ENCODE measurements at places on chromosomes 4 and X. TPM values are rescaled to one million over a fixed set of nuclear protein-coding genes. Genes with fewer than 3 reads are reported as not detected.
A peak's percentile ranks its signal among the peaks of the same experiment; 100 is the strongest.

The AGA gene
- 7.2 TPM for total RNA-seq

The TMEM150C gene
- 5.6 TPM for total RNA-seq

The ARMCX1 gene
- total RNA-seq, result 33.8 TPM

The TMEM47 gene
- total RNA-seq, result 43.7 TPM

The TBC1D9 gene
- 4.9 TPM for total RNA-seq

The ZMYM3 gene
- 77.8 TPM for total RNA-seq

The SLC6A14 gene
- not detected for total RNA-seq

The N4BP2 gene
- total RNA-seq, result 27.9 TPM

The LIMCH1 gene
- total RNA-seq, result 5.0 TPM

The ABCB7 gene
- 61.3 TPM for total RNA-seq

The ANXA3 gene
- 18.7 TPM for total RNA-seq

GRCh38 chr4:108492816-108493595 lies 127.4 kb upstream of the RPL34 start:
- no peaks in the 10 kb centered on the region for H3K36me3 ChIP-seq
- no peaks in the 10 kb centered on the region for H3K4me1 ChIP-seq
- no peak overlapping the region for H3K4me3 ChIP-seq
- no peak overlapping the region for H3K27ac ChIP-seq
- no peaks in the 10 kb centered on the region for H3K27me3 ChIP-seq

- peaks cover 48% of the 10 kb centered on the region for H3K4me1 ChIP-seq
- H3K36me3 ChIP-seq, result peaks cover 19% of the 10 kb centered on the region
- DNase-seq, result no peak
- H3K4me3 ChIP-seq, result peak overlapping the region; percentile 62
- H3K27ac ChIP-seq, result peak overlapping the region; percentile 49
These were observed 4.4 kb downstream of the MSMO1 start for GRCh38 chr4:165331823-165332222.

DNA sequence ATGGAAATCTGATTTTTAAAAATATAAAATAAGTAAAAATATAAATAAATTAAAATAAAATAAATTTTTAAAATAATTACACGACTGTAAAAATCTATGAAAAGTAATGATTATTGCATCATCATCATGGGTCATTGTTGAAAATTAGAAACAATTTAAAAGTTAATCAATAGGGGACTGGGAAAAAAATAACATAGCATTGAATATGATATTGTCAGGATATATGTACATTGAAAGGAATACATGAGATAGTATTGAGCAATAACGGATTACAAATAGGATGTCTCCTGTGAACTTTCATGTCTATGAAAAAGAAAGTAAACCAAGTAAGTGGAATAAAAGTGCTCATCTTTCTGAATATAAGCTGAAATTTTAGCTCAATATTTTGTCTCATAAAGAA lies 566.8 kb upstream of the HTR2C start:
- H3K4me1 ChIP-seq, result no peaks in the 10 kb centered on the region
- no peak overlapping the region for H3K27ac ChIP-seq

DNA sequence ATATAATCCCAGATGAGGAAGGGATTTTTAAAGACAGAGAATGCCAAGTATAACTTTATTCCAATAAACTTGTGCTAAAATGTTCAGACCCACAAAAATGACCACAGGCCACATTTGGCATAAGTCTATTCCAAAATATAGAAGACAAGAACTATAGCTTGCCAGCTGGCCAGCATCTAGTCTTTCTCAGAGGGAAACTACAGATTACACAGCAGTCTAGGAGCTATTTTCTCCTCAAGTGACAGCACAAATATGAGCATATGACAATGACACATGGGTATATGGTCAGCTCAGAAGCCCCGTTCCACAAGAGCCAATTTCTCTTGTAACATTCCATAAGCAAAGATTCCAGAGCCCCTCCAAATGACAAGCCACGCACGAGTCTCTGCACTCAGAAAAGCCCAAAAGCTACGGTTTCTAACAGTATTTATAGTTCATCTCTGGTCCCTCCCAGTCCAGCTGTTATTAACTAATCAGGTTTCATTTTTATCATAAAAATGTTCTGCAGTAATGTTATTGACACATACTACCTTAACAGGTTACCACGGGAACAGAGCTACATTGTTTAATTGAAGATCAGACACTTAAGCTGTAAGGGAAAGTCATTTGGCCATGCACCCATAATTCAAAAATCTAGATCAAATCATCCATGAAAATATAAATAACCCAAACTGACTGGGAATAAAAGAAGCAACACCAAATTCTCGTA lies 70.3 kb downstream of the RAB28 start:
- no peak overlapping the region for H3K4me3 ChIP-seq
- no peaks in the 10 kb centered on the region for H3K36me3 ChIP-seq
- no peak overlapping the region for H3K27ac ChIP-seq

GRCh38 chr4:76055421-76055820 lies 19.1 kb upstream of the ART3 start:
- no peak for DNase-seq
- H3K4me1 ChIP-seq, result no peaks in the 10 kb centered on the region
- no peaks in the 10 kb centered on the region for H3K36me3 ChIP-seq
- H3K4me3 ChIP-seq, result no peak overlapping the region

DNA sequence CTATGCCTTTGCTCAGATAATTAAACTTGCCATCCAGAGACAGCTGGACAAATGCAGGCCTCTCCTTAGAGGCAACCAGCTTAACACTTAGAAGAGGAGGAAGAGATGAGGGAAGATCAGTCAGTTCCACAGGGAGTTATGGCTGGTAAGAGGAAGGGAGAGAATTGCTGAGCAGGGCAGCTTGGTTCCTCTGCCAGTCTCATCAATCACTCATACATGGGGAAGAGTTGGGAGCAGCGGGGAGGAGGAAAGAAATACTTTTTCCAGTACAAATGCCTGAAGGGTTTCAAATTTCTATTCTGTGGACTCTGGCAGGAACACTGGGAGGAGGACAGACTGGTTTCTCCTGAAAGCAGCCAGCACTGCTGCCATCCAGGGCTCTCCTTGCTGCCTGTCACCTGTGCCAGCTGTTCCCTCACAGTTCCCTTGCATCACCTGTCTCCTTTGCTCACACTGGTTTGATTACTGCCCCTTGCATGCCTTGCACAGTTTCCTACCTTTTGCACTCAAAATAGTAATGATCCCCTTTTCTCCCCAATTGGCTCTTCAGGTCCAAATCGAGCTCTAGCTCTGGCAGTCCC lies 59.5 kb downstream of the PGRMC2 start:
- no peak for DNase-seq
- H3K4me1 ChIP-seq, result no peaks in the 10 kb centered on the region

DNA sequence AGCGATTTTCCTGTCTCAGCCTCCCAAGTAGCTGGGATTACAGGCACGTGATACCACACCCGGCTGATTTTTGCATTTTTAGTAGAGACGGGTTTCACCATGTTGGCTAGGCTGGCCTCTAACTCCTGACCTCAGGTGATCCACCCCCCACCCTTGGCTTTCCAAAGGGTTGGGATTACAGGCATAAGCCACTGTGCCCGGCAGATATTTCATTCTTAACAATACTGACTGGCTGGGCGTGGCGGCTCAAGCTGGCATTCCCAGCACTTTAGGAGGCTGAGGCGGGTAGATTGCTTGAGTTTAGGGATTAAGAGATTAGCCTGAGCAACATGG lies 1.3 kb downstream of the PQBP1 start:
- H3K4me3 ChIP-seq, result no peak overlapping the region
- peak overlapping the region; percentile 17 for H3K27ac ChIP-seq
- DNase-seq, result no peak
- H3K4me1 ChIP-seq, result no peaks in the 10 kb centered on the region
- no peaks in the 10 kb centered on the region for H3K27me3 ChIP-seq

DNA sequence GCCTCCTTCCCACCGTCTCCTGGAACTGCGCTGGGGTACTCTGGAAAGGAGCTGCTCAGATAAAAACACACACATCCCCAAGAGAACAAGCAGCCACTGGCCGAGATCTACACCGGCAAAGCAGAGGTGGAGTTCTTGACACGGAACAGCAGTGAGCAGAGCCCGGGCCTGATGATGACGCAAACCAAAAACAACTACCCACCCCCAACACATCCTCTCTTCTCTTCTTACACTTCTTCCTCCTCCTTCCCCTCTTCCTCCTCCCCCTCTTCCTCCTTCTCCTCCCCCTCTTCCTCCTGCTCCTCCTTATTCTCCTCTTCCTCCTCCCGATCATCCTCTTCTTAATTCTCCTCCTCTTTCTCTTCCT lies 4.6 kb downstream of the PNMA5 start:
- H3K4me1 ChIP-seq, result no peaks in the 10 kb centered on the region
- no peak overlapping the region for H3K27ac ChIP-seq
- DNase-seq, result peak; percentile 38
- H3K4me3 ChIP-seq, result no peak overlapping the region

- H3K27ac ChIP-seq, result no peak overlapping the region
- H3K4me3 ChIP-seq, result no peak overlapping the region
- peaks cover 53% of the 10 kb centered on the region for H3K36me3 ChIP-seq
- H3K27me3 ChIP-seq, result no peaks in the 10 kb centered on the region
- peaks cover 9% of the 10 kb centered on the region for H3K4me1 ChIP-seq
These were observed 51.7 kb downstream of the METTL14 start for GRCh38 chr4:118736900-118737299.

DNA sequence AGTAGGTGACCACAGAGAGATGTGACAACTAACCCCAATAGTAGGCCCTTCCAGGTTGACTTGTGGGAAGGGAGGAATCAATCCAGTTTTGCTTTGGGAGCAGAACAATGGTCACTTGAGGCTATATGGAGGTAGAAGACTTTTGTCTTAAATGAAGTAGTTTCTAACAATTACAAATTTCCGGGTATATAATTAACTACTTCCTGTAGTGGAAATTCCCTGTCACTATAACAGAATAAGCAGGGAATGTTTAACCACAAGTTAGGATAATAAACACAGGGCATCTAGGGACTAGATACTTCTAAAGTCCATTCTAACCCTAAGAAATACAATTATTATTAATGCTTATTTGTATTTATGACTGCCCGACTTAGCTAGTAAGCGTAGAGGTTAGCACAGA lies 99.0 kb upstream of the TRPC3 start:
- H3K4me3 ChIP-seq, result no peak overlapping the region
- H3K27ac ChIP-seq, result no peak overlapping the region
- DNase-seq, result no peak

DNA sequence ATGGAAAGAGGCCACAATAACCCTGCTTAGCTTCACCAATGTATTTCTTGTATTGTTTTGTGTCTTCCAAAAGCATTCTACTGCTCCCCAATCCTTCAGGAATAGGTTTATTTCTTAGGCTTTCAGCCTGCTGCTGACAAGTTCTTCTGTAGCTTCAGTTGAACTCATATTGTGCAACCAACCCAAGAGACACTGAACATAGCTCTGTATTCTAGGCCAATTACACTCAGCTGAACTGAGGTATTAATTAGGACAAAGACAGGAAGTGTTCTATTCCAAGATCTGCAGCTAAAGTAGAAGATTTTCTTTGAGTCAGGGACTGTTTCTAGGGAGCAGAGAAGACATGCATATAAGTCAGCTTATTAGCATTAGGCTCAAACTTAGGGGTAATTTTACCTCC lies 151.8 kb downstream of the LHFPL1 start:
- H3K4me1 ChIP-seq, result no peaks in the 10 kb centered on the region
- no peaks in the 10 kb centered on the region for H3K27me3 ChIP-seq

- no peak overlapping the region for H3K4me3 ChIP-seq
- peaks cover 9% of the 10 kb centered on the region for H3K4me1 ChIP-seq
- no peak for DNase-seq
- H3K27me3 ChIP-seq, result no peaks in the 10 kb centered on the region
These were observed 21.9 kb downstream of the SH3BP2 start for GRCh38 chr4:2814627-2815270.

DNA sequence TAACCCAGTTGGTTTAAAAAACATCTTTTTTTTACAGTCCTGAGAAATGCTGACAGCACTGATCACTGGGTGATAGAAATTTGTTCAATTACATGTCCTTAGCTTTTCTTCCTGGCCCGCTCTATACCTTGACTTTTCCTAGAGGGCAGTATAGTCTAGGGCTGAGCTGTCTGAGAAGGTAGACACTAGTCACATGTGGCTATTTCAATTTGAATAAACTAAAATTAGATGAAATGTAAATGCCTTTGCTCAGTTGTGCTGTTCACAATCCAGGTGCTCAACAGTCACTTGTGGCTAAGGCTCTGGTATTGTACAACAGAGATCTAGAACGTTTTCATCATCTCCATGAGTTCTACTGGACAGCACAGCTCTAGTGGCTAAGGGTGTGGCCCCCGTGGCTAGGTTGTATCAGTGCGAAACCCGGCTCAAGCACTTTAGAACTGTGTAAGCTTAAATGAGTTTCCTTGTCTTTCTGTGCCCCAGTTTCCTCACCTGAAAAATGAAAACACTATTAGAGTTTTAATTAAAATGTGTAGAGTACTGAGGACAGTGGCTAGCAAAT lies 111.6 kb upstream of the WDR17 start:
- no peaks in the 10 kb centered on the region for H3K4me1 ChIP-seq
- H3K27me3 ChIP-seq, result no peaks in the 10 kb centered on the region
- no peaks in the 10 kb centered on the region for H3K36me3 ChIP-seq
- H3K4me3 ChIP-seq, result no peak overlapping the region
- no peak for DNase-seq
- no peak overlapping the region for H3K27ac ChIP-seq

DNA sequence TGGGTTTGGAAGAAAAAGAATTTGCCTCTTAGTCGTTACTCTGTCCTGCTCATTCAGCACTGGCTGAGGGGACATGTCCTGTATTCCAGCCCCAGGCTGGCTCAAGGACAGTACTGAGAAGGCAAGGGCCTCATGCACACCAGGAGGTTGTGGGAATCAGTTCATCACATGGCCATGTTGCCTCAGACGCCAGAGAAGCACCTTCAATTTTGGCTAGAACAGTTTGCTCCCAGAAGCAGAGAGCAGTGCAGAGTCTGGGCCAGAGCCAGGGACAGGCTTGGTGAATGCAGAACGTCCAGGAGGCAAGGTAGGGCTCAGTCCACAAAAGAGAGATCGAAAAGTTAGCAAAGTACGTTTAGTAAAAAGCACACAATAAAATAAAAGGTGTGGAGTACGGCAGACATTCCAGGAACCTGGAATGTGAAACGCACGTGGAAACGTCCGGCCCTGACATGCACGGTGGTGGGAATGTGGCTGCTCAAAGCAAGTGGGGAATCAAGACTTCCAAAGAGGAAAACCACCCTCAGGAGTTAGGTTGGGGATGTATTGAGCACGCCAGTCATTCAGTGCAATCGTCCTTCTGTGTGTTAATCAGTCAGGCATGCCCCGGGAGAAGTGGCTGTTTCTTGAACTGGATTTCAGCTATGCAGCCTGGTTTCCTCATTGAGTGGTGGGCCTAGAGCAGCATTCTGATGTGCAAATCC lies 1.2 kb upstream of the SLC2A9 start:
- no peak overlapping the region for H3K27ac ChIP-seq
- H3K4me3 ChIP-seq, result no peak overlapping the region
- no peaks in the 10 kb centered on the region for H3K27me3 ChIP-seq
- no peaks in the 10 kb centered on the region for H3K36me3 ChIP-seq

DNA sequence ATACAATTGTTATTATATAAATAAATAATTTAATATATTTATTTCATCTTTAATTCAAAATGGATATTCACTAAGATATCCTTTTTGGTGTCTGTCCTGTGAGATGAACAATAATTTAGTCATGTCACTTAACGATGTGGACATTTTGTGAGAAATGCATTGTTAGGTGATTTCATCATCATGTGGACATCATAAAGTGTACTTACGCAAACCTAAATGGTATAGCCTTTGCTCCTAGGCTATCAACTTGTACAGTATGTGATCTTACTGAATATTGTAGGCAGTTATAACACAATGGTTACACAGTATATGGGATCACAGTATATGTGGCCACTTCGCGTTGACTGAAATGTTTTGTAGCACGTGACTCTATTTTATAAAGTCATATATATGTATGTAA lies 20.2 kb upstream of the CHRNA9 start:
- H3K4me1 ChIP-seq, result no peaks in the 10 kb centered on the region
- no peak for DNase-seq
- H3K4me3 ChIP-seq, result no peak overlapping the region
- H3K27ac ChIP-seq, result no peak overlapping the region

All from cardiac muscle cell (in vitro differentiated cells and primary cell).